Activated naive CD4-positive, alpha-beta T cell treated with Interleukin-2 at 50 U/mL for 16 hours (primary cell): ENCODE measurements at places on chromosomes 11 and 22.

GRCh38 chr11:578276-579035, 2.2 kb downstream of the PHRF1 start:
- no peak for DNase-seq

DNA sequence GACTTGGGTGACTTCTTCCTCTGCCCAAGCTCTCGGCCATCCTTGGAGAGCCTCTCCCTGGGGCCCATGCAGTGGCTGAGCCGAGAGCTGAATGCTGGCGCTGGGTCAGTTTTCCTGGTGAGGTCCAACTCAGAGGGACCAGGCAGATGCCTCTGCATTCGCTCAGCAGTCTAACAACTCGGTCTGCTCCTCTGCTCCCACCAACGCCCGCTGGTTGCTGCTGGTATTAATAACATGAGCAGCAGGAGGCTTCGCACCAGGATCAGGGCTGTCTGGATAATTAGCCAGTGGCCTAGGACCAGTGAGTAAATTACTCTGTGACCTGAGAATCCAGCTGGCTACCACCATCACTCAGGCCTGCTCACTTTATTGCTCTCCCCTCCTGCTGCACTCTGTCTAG, 77.7 kb upstream of the FAM181B start:
- no peak for DNase-seq

DNA sequence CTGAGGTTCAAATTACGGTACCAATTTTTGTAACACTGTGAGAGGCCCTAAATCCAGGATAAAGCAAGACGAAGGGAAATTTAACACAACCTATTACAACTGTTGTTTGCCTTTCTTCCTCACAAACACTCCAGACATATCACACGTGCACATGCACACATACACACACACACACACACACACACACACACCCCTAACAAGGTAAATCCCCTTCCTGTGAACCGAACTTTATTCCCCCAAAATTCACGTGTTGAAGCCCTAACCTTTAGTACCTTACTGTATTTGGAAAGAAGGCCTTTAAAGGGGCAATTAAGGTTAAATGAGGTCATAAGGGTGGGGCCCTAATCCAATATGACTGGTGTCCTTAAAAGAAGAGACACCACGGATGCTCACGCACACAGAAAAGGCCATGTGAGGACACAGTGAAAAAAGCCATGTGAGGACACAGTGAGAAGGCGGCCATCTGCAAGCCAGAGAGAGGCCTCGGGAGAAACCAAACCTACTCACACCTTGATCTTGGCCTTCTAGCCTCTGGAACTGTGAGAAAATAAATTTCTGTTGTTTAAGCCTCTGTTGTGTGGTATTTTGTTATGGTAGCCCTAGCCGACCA, 1.8 kb downstream of the SERGEF start:
- DNase-seq: no peak

- no peak for DNase-seq
Measured at GRCh38 chr11:17650127-17650911, 69.1 kb upstream of the MYOD1 start.

DNA sequence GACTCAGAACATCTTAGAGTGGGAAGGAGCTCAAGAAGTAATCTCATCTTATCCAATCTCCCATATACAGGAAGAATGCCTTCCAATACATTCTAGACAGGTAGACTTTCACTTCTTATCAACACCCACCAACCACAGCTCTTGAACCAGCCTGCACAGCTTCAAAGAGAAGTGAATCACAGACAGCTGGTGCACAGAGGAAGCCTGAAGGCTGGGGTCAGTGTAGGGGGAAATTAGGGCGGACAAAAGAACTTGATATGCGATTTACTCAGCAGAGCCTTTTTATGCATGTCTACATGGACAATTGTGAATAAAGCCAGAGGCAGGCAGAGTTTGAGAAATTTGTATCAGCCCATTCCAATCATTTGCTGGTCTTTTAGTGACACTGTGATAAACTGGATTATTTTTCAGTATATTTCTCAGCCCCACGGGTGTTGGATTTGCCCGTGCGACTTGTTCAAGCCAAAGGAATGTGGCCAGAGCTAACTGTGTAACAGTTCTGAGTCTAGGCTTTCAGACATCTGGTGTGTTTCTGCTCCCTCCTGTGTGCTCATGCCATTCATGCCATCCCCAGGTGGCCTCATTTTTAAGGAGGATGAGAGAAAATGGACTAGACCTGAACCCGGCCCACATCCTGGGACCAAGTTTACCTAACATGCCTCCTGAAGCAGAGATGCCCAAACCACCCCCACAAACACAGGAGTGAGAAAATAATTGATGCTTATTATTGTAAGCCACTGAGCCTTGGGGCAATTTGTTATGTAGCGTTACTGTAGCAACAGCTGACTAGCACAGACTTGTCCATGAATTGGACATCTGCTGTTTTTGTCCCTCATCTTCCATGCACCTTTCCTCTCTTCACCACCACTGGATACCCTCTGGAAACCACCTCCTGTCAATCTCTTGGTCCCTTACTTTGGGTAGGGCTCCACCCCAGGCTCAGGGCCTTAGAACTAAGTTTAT, 137.5 kb upstream of the HSD17B12 start:
- DNase-seq: no peak

DNA sequence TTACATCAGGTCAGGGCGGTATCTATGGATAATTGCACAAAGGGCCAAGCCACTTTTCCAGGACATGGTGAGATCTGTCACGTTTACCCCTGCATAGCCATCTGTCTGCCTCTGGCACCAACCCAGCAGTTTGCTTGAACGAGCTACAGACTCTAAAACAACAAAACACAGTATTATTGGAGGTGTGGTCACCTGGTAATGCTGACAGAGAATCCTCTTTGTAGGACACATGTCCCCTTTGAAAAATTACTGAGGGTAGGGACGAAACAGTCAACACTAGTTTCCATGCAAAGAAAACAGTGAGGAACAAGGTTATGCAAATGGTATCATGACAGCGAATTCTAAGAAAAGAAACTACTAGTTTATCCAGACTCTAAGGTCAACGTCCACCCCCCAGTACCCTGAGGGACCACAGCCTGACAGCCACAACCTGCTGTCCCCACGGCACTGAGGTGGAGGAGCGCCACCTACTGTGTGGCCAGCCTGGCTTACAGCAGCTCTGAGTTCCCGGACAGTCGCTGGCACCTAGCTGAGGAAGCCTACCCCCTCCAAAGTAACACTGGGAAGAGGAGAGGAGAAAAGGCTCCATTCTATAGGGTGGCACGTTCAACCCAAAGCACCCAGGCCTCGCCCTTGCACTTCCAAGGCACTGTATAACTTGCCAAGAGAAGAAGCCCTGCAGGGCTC, 117.4 kb upstream of the BID start:
- no peak for DNase-seq

DNA sequence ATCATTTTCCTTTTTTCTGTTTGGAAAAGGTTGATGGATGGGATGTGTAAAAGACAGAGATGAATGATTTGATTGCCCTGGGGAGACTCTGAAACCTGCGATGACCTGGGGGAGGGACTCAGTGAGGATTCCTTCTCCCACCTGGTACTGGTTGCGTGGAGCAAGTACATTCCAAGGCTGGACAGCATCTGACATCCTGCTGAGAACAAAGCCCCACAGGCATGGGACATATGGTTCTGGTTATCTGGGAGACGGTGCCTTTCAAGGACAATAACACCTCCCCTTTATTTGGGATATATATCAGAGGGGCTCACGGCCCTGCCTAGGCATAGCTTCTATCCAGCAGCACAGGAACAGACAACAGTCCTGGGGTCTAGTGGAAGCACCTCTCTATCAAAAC, 527.8 kb downstream of the METTL15 start:
- no peak for DNase-seq

DNA sequence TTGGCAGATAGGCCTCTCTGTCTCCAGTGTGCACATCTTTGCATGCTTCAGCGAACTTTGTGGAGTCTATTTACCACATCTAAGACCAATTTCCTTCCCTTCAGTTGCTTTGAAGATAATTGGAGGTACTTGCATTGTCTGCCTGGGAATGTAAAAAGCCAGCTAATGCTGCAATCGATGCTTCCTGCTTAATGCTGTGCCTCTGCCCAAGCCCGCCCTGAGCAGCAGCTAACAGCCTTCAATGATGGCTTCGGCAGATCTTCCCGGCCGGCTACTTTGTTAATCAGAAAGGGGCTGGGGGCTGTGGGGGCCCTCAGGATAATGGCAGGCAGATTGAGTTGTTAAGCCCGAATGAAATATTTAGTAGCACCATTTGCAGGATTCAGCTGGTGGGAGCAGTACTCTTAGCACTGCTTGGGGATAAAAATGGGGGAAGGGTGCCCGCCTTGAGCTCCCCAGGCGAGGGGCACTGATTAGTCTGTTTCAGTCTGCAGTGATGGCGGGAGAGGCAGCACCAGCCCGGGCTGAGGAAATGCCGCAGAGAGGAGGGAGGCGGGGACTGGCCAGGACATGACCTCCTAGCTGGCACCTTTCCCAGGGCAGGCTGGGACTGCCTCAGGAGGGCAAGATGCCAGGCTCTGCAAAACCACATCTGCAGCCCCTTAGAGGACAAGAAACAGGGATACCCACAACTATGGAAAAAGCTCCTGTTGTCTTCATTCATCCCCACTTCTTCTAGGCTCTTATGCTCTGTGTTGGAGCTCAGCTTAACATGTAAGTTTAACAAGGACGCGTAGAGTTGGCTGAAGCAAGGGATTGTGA, 460.0 kb downstream of the BUD13 start:
- DNase-seq: no peak

- DNase-seq: no peak
Measured at GRCh38 chr11:86722006-86722405, 49.6 kb upstream of the ME3 start.

DNA sequence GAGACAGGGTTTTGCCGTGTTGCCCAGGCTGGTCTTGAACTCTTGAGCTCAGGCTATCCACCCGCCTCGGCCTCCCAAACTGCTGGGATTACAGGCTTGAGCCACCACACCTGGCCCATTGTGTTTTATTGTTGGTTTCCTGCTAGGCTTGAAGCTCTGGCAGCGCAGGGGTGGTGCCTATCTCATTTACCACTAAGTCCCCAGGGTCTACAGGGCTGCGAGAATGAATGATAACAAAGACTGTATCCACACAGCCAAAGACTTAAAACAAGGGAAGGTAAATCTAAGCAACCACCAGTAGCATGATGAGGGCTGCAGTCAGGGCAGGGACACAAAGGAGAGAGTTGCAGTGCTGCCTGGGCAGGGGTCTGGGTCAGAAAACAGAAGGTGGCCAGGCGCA, 37.3 kb upstream of the XBP1 start:
- DNase-seq: no peak

DNA sequence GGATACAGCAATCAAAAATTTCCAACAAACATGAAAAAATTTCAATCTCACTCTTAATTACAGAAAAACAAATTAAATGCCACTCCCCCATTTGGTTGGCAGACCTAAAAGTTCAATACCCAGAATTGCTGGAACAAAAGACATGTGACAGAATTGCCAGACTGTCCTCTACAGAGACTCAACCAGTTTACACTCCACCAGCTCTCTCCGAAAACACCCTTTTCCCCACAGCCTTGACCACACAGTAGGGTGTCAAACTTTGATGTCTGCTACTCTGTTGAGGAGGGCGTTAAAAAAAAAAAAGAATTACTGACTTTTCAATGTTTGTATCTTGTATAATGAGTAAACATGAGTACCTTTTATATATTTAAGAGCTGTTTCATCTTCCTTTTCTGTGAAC, 44.7 kb upstream of the YPEL1 start:
- DNase-seq: no peak

GRCh38 chr11:119196833-119197483, 9.2 kb upstream of the CBL start:
- peak; percentile 61 for DNase-seq

DNA sequence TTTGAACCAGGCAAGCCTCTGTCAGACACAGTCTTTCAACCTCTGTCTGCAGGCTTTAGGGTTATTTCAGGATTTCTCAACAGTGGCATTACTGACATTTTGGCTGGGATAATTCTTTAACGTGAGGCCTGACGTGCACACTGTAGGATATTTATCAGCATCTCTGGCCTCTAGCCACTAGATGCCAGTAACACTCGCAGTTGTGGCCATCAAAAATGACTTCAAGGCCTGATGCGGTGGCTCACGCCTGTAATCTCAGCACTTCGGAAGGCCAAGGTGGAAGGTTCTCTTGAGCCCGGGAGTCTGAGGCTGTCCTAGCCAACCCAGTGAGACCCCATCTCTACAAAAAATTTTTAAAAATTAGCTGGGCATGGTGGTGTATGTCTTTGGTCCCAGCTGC, 113.0 kb downstream of the CCDC81 start:
- no peak for DNase-seq

- DNase-seq: no peak
Measured at GRCh38 chr22:30733181-30733631, 38.5 kb downstream of the OSBP2 start.

- DNase-seq: no peak
Measured at GRCh38 chr11:119729581-119729927, 554 bp upstream of the NECTIN1 start.

GRCh38 chr22:40114411-40114810, 63.3 kb upstream of the TNRC6B start:
- no peak for DNase-seq

- no peak for DNase-seq
Measured at GRCh38 chr22:21593406-21594232, 26.1 kb downstream of the UBE2L3 start.

DNA sequence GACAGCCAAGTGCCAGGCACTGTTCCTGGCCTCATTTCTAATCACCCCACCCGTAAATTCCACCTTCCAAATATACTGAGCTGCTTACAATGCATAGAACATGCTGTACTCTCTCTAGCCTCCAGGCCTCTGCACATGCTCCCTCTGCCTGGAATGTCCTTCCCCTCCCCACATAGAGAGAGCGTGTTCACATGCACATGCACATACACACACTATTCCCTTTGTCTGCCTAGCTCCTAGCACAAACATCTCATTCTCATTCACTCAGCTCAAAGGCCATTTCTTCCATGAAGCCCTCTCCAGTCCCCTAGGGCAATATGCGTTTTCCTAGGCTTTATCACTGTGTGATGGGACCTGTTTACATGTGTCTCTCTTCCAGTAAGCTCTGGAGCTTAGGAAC, 144.6 kb downstream of the WT1 start:
- no peak for DNase-seq

DNA sequence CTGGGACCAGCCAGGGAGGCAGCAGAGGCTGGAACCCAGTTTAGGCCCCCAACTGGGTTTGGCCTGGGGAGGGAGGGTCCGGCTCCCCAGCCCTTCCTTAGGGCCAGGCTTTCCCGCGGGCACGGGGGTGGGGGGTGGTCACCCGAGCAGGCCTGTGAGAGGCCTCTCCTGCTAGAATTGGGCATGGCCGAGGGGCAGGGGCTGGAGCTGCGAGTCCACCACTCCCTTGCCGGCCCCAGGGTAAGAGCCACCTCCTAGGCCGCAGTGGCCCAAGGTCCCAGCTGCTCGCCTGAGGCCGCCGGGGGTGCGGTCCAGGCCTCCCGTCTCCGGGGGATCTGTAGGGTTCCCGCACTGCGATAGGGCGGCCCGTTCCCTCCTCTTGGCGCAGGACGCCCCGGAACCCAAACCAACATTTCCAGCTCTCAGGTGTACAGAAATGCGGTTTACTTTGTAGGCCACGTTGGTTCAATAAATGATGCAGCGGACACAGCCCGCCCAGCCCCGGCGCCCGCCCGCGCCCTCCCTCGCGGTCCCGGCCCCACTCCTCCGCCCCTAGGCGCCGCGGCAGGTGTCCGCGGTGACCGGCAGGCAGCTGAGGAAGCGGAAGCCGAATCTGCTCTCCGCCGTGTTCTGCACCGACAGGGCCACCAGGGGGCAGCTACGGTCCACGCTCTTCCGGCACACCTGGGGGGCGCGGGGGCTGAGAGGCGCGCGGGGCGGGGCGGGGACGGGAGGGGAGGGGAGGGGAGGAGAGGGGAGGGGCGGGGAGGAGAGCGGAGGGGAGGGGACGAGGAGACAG, 5.9 kb downstream of the LMNTD2 start:
- peak; percentile 79 for DNase-seq
